ENCODE measurements at places on chromosomes 2 and 18. TPM values are rescaled to one million over a fixed set of nuclear protein-coding genes. Genes with fewer than 3 reads are reported as not detected.

Gene ANTXR1
- 68.8 TPM for total RNA-seq

Gene ABCG8
- total RNA-seq = not detected

Gene CABYR
- 4.5 TPM for total RNA-seq

- no peaks in the 10 kb centered on the region for H3K27me3 ChIP-seq
- no peaks in the 10 kb centered on the region for H3K36me3 ChIP-seq
Measured at GRCh38 chr2:235968616-235969324, 199.4 kb downstream of the GBX2 start.

DNA sequence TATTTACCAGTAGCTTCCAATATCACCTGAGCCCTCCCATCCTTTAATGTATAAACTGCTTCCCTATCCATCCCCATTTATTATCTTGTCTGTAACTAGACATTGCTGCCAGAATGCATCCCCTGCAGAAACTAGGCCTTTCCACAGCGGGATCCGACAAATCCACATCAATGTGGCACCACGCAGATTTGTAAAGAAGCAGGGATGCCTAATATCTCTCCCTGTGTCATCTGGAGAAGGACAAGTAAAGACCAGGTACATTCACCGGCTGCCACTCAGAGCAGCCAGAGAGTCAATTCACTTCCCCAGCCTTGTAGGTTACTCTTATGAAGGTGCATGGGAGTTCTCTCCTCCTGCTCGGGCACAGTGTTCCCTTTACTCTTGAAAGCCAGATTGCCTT lies 98.8 kb upstream of the MAP3K20 start:
- DNase-seq = no peak
- H3K4me1 ChIP-seq = no peaks in the 10 kb centered on the region
- no peak overlapping the region for H3K27ac ChIP-seq
- H3K4me3 ChIP-seq = no peak overlapping the region
- H3K36me3 ChIP-seq = no peaks in the 10 kb centered on the region

DNA sequence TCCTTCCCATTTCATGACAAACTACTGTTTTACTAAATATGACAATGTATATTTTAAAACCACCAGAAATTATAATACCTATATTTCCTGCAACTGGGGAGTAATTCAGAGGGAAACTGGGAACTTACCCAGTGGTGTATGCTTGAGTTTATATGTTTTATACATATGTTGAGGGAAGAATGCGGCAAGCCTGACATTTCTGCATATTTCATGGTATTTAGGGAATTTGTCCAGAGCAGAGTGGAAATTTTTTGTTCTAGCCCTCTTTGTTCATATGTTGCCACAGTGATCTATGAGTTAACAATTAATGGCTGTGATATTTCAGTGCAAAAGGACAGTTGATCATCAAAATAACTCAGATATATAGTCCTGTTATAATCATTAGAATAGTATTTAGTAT lies 230.8 kb upstream of the VWC2L start:
- H3K36me3 ChIP-seq = no peaks in the 10 kb centered on the region
- H3K4me1 ChIP-seq = no peaks in the 10 kb centered on the region
- H3K27ac ChIP-seq = no peak overlapping the region
- no peak for DNase-seq
- no peak overlapping the region for H3K4me3 ChIP-seq

DNA sequence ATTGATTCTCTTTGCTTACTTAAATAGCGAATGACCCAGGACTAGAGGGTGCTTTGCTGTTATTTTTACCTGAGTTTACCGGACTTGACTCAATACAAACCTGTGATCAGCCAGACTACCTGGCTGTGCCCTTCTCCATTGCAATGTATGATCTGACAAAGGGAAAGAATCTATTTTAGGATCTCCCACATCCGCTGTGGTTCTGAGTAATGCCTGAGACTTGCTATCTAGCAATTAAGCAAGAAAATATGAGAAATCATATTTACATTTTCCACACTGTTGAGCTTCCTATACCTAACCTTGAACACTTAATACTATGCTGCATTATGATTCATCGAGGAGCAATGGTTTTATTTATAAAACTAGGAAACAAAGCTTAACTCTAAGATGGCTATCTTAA lies 215.2 kb downstream of the RAD51AP2 start:
- H3K27ac ChIP-seq = no peak overlapping the region
- no peaks in the 10 kb centered on the region for H3K4me1 ChIP-seq

DNA sequence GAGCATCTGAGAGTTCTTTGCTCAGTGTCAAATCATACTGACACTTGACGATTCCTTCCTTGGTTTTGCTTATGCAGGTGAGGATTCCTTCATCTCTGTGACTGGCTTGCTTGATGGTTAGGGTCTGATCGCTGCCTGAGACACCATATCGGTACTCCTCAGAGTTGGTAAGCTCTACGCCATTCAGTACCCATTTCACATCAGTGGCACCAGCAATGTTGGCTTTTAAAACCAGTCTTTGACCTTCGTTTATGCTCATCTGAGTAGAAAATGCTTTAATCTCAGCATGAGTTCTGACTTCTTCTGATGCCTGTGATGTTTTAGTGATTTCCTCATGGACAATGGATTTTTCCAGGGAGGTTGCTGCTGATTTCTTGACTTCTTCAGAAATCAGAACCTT lies 48.4 kb downstream of the PLEKHA3 start:
- no peaks in the 10 kb centered on the region for H3K27me3 ChIP-seq
- H3K36me3 ChIP-seq = no peaks in the 10 kb centered on the region
- H3K4me1 ChIP-seq = no peaks in the 10 kb centered on the region
- no peak for DNase-seq

- H3K27ac ChIP-seq = no peak overlapping the region
- no peak for DNase-seq
Measured at GRCh38 chr2:173064151-173064805, 11.4 kb upstream of the MAP3K20 start.

DNA sequence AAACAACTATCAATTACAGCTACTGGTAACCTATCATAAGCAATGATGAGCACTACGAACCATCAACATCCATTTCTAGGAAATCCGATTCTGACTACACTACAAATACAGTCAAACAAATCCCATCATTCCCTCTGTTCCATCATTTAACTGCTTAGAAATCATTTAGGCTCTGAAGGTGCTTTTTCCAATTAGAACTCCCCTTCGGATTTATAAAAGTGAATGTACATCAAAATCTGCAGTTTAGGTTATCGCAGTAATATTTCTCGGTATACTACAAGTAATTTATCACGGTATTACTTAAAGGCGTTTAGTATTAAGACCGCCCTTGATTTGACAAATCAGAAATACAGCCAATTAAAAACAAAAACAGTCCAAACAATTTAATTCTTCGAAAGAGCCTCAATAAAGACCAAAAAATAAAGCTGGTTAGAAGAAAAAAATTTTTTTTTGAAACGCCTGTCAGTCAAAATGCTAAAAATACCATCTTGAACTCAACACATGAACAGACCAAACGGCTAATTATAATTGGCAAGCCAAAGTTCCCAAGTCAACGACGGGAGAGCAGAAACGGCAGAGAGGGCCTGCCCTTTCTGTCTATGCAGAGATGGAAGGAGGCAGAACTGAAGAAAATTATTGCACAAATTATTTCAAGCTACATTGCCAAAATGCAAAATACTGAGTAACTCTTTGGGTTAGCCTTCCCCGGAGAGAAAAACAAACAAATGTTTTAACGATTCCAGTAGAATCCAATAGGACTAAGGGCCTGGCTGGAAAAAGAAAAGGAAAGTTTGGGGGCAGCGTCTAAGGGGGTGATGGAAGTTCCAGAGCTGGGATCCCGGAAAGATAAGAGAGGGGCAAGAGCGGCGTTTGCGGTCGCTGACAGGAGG lies 1.2 kb downstream of the VPS54 start:
- DNase-seq = no peak
- peak overlapping the region; percentile 72 for H3K4me3 ChIP-seq
- peaks cover 4% of the 10 kb centered on the region for H3K4me1 ChIP-seq
- H3K27ac ChIP-seq = peak overlapping the region; percentile 99
- no peaks in the 10 kb centered on the region for H3K36me3 ChIP-seq
- H3K27me3 ChIP-seq = no peaks in the 10 kb centered on the region

- peaks cover 3% of the 10 kb centered on the region for H3K4me1 ChIP-seq
- H3K27ac ChIP-seq = no peak overlapping the region
- DNase-seq = no peak
Measured at GRCh38 chr2:241146286-241146685, 3.0 kb downstream of the PASK start.

- H3K27me3 ChIP-seq = peaks cover 5% of the 10 kb centered on the region
- peak; percentile 56 for DNase-seq
Measured at GRCh38 chr2:120344214-120344975, 1.5 kb upstream of the INHBB start.

DNA sequence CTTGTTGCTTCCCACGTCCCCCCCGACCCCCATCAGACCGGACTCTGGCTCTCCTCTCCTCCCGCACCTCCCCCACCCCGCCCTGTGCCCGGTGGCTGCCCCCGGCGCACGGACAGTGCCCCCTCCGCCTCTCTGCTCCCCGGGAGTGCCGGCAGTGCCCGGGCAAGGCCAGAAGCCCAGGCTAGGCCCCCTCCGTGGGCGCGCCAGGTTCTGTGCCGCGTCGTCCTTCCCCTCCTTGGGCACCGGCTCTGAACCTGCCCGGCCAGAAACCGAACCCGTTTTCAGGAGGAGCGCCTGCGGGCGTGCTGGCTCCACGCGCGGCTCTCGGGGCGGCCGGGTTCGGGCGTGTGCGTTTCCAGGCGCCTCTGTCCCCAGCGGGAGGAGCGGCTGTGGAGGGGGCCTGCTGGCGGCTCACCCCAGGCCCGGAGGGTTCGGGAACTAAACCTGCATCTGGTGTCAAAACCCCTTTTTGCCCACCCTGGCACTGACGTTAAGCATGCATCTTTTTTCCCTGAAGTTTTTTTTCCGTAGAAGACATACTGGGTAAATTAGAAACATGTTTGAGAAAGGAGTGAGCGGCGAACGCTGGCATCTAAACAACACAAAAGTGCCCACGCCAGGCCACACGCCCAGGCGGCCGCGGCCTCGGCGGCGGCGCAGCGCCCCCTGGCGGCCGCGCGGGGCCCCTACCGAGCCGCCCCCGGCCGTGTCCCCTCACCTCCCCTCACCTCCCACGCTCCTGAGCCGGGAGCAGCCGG lies 123.9 kb upstream of the SLC1A4 start:
- H3K36me3 ChIP-seq = no peaks in the 10 kb centered on the region
- H3K4me3 ChIP-seq = peak overlapping the region; percentile 63
- H3K27ac ChIP-seq = peak overlapping the region; percentile 91
- H3K27me3 ChIP-seq = no peaks in the 10 kb centered on the region
- DNase-seq = peak; percentile 76

DNA sequence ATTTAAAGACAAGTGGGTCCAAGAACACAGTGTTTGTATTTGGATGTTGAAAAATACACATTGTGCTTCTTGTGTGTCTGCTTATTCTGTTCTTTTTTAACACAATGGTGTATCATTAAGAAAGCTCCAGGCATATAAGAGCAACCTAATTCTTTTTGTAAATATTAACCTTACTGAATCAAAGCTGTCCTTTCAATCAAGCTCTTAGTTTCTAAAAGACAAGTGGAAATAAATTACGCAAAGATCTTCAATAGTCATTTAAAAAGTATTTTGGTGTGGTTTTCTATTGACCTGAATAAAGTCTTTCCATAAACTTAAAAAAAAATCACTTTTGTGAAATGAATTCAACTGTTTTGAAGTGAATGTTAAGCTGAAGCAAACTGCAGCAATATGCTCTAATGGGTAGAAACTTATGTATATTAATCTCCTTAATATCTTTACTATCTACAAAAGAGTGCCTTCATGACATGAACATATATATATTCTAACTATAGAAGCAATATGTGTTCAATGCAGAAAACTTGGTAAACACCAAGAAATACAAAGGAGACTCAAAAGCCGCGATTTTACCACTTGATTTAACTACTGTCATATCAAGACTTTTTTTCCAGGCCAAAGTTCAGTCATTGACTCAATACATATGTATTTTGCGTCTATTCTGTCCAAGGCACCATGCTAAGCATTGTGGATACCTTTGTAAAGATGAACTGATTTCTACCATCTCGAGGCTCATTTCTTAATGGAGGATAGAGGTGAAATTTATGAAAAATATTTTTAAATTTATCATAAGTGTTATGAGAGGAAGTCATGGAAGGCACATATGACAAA lies 97.7 kb downstream of the ARHGAP15 start:
- no peak overlapping the region for H3K4me3 ChIP-seq
- H3K36me3 ChIP-seq = no peaks in the 10 kb centered on the region
- no peak overlapping the region for H3K27ac ChIP-seq
- H3K27me3 ChIP-seq = no peaks in the 10 kb centered on the region
- no peaks in the 10 kb centered on the region for H3K4me1 ChIP-seq

DNA sequence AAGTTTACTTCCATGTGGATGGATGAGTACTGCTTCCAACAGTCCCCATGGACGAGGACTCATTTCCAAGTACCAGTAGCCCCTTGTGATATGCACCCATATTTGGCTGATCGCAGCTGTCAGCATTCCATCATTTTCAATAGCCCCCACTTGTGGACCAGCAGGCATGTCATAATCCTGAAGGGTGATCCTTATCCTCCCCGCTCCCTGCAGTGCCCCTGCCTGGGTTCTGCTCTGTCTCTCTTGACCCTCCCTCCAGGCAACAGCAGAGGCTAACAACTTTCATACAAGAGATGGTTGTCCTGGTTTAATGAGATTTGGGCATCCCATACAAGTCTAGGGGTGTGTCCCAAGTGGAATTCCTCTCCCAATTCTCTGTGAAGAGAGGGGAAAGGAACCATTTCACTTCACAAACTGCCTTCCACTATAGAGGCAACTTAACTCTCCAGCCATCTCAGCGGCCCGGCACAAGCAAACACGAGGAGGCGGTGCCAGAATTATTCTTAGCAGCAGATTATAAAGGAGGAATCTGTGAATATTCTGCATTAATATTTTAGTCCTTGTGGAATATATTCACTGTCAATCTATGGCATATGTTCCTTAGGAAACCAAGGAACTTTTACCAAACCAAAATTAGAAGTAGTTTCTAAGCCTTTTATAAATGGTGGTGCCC lies 110.7 kb downstream of the RTN4 start:
- H3K36me3 ChIP-seq = no peaks in the 10 kb centered on the region
- H3K27ac ChIP-seq = no peak overlapping the region
- H3K27me3 ChIP-seq = no peaks in the 10 kb centered on the region
- no peaks in the 10 kb centered on the region for H3K4me1 ChIP-seq
- H3K4me3 ChIP-seq = no peak overlapping the region

GRCh38 chr2:98702858-98703620 lies 27.9 kb downstream of the MGAT4A start:
- H3K4me1 ChIP-seq = peaks cover 12% of the 10 kb centered on the region
- no peaks in the 10 kb centered on the region for H3K36me3 ChIP-seq
- H3K4me3 ChIP-seq = no peak overlapping the region
- no peaks in the 10 kb centered on the region for H3K27me3 ChIP-seq
- peak overlapping the region; percentile 72 for H3K27ac ChIP-seq
